ENCODE measurements at places on chromosomes 3 and 15.

GRCh38 chr3:34008191-34008590 lies 209.8 kb downstream of the PDCD6IP start:
- peak; percentile 18 for DNase-seq

DNA sequence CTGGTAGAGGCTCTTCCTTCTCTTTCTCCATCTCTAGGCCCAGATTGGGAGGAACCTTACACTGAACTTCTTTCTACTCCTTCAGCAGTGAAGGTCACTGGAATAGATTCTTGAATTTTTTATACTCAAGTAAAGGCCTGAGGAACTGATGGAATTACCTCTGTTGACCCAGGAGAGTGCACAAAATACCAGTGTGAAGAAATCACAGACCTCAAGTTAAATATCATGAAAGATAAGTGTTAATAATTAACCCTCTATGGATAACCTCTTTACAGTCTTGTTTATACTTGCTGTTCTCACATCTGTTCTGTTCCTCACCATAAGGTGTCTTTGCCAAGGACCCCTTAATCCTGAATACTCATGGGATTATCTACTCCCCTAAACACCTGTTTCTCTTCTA lies 244.4 kb upstream of the STAC start:
- DNase-seq, result no peak

GRCh38 chr15:29208352-29208751 lies 61.3 kb downstream of the NSMCE3 start:
- peak; percentile 8 for DNase-seq

GRCh38 chr3:86410587-86410986 lies 580.4 kb downstream of the VGLL3 start:
- no peak for DNase-seq

DNA sequence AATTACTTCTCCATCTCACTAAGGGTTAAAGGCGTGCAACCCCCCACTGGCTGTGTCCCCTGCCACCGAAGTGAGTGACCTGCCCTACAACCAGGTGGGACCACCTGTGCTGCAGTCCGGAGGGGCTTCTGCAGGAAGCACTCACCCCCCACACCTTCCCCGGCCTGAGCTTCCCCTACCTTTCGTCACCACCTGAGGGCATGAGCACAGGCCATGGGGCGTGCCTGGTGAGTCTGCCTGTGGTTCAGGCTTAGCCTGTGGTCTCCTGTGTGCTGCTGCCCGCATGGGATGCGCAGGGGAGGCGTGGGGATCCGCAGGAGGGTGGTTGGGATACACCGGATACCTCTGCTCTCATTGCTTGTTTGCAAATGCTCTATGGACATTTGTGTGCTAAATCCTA lies 46.0 kb downstream of the KLHL25 start:
- no peak for DNase-seq

DNA sequence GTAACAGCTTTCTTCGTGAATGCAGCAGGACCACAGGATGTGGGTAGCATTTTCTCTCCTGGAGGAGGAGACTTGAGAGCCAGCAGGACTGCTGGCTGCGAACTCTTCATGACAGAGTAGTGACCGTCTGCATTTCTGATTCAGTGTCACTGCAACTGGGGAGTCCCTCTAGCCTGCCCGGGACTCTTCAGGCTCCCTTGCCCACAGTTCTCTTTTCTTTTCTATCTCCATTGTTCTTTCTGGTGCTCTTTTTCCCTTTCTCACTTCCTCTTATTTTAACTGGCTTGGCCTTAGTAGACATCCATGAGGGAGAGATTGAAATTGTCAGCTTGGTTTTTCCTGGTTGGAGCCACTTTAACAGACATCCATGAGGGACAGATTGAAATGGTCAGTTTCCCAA lies 49.9 kb upstream of the P2RY1 start:
- DNase-seq, result no peak

- DNase-seq, result peak; percentile 76
Observed at GRCh38 chr3:122679085-122679881, 1.4 kb upstream of the PARP14 start.

DNA sequence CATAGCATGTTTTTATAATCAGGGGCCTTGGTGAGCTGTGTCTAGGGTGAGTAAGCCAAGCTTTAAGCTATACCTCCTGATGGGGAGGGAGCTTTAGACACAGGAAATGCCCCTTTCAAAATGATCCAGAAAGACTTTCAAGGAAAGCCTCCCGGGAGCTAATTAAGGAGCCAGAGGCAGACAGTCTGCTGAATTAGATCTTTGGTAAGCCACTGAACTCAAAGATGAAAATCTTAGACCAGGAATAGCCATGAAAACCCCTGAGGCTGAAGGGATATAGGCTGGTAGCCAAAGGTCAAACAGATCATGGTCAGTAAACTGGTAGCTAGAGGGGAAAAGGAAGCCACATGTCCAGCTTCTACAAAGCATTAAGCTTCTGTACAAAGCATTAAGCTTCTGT lies 42.7 kb upstream of the GAP43 start:
- DNase-seq, result no peak
